ENCODE measurements at places on chromosomes 1 and 21.

DNA sequence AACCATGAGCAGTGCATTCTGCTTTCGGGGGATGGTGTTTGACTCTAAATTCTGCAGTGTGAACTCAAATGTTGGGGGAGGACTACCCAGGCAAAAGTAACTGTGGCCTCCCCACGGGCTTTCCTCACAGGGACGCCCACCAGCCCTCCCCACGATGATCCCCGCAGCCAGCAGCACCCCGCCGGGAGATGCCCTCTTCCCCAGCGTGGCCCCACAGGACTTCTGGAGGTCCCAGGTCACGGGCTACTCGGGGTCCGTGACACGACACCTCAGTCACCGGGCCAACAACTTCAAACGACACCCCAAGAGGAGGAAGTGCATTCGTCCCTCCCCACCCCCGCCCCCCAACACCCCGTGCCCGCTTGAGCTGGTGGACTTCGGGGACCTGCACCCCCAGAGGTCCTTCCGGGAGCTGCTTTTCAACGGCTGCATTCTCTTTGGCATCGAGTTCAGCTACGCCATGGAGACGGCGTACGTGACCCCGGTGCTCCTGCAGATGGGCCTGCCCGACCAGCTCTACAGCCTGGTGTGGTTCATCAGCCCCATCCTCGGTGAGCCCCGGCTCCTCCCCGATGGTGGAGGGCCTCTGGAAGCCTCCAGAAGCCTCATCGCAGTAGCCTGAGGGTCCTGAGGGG is 6.4 kb downstream of the SLC45A1 start:
- DNase-seq = no peak

DNA sequence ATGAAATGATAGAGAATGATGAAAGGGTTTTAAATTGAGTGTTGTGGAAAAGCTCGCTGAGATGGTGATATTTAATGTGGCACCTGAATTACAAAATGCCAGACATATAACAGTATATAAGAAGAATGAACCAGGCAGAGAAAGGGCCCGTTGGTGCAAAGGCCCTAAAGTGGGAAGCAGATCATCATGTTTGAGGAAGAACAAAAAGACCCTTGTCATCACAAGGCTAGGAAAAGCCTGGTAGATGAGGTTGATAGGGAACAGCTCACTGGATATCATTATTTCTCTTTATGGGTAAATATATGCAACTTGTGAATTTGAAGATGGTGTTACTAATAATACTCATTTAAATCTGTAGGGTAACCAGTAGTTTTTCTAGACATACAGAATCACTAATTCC is 11.0 kb downstream of the RAP1A start:
- no peak for DNase-seq

DNA sequence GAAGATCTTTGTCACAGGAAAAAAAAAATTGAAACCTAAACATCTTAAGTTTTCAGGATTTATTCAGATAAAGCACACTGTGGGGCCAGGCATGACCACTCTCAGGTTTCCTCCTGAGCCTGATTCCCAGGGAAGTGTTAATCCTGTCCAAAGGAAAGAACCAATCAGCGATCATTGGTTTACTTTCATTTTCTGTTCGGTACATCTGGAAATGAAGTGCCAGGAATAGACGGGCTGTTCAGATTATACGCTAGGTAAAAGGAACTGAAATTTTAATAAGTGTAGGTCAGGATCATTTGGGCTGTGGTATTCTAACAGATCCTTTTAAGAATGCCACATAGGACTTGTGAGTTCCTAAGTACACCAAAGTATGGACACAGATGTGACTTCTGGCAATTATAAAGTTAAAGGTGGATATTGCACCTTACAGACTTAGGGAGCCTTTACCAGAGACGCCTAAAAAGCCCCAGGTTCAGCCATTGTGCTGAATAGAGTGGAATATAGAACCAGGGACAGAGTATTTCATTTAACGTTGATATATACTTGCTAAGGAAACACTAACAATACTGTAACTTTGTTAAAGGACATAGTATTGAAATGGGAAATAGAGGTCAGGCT is 9.3 kb upstream of the CACYBP start:
- DNase-seq = peak; percentile 58

GRCh38 chr1:79431340-79431739 is 424.8 kb upstream of the ADGRL4 start:
- DNase-seq = no peak

GRCh38 chr1:10634428-10635084 is 159.8 kb downstream of the PEX14 start:
- no peak for DNase-seq

DNA sequence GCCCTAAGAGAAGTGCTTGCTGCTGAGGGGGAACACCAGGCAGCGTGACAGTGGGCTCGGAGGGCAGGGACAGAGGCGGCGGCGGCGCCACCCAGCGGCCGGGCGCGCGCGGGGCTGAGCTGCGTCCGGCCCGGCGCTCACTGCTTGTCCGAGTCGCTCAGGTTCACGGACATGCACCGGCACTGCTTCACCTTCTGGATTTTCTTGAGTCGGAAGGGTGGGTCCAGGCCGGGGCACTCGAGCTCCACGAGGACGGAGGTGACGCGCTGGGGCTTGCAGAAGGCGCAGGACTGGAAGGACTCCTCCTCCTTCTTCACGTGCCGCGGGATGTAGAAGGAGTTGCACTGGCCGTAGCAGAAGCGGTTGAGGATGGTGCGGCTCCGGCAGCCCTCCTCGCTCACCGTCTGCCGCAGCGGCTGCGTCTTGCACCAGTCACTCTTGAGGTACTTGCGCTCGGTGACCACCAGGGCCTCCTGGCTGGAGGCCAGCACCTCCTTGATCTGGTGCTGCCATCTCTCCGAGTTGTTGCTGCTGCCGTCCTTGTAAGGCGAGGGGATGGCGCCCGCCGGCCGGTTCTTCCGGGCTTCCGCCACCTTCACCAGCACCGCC is 119.0 kb downstream of the GREM2 start:
- DNase-seq = no peak

Measured in NAMALWA (cell line).